Iris pigment epithelial cell (primary cell): ENCODE measurements at places on chromosomes 11 and 22.
A peak's percentile ranks its signal among the peaks of the same experiment; 100 is the strongest.

DNA sequence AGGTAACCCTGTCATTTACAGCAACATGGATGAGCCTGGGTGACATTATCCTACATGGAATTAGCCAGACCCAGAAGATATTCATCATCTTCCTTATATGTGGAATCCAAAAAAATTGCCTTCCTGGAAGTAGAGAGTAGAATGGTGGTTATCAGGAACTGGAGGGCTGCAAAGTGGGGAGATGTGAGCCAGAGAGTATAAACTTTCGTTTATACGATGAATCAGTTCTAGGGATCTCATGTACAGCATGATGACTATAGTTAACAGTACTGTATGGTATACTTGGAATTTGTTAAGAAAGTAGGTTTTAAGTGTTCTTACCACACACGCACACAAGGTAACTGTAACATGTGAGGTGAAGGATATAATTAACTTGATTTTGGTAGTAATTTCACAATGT is 79.1 kb downstream of the TBC1D22A start:
- DNase-seq, result peak; percentile 26

DNA sequence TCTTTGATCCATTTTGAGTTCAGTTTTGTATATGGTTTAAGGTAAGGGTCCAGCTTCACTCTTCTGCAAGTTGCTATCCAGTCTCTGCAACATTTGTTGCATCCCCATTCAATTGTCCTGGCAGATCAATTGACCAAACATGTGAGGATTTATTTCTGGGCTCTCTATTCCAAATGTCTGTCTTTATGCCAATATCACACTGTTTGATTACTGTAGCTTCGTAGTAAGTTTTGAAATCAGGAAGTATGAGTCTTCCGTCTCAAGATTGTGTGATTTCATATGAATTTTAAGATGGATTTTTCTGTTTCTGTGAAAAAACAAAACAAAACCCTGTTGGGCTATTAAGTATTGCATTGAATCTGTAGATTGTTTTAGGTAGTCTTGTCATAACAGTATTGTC is 17.0 kb downstream of the APLP2 start:
- no peak for DNase-seq

GRCh38 chr22:46113910-46114517 is 36.3 kb upstream of the PPARA start:
- no peak for DNase-seq

DNA sequence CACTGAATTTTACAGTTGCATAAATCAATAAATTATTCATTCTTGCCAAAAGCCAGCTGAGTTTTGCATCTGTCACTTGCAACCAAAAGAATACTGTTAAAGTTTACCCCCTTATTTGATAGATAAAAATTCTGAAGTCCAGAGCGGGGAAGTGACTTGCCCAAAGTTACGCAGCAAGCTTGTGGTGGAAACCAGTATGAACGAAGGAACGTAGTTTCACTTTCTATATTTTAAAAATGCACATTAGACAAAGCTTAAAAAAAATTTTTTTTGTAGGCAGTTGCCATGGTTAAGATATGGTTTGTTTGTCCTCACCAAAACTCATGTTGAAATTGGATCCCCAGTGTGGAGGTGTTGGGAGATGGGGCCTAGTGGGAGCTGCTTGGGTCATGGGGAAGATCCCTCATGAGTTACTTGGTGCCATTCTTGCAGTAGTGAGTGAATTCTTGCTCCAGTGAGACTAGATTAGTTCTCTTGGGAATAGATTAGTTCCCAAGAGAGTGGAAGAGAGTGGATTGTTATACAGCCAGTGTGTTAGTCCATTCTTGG is 46.3 kb upstream of the SEZ6L start:
- DNase-seq, result no peak

- DNase-seq, result peak; percentile 14
Measured at GRCh38 chr22:27537501-27537900, 264.1 kb downstream of the MN1 start.

DNA sequence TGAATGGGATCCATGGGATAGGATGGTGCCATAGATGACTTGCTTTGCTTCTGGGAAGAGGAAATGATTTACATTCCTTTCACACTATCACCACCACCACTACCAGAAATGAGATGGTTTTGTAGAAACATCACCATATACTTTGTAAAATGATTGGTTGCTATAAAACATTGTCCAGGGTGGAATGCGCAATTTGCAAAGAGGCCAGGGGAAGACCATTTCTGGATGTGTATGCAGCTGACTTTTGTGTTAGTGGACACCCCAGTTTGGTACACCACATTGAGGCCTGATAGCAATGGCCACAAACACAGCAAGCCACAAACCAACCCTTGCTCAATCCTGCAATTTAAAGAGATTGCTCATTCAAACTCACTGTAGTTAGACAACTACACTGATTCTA is 56.7 kb upstream of the RCN1 start:
- peak; percentile 99 for DNase-seq

GRCh38 chr22:46993633-46994032 is 231.2 kb downstream of the TBC1D22A start:
- no peak for DNase-seq

DNA sequence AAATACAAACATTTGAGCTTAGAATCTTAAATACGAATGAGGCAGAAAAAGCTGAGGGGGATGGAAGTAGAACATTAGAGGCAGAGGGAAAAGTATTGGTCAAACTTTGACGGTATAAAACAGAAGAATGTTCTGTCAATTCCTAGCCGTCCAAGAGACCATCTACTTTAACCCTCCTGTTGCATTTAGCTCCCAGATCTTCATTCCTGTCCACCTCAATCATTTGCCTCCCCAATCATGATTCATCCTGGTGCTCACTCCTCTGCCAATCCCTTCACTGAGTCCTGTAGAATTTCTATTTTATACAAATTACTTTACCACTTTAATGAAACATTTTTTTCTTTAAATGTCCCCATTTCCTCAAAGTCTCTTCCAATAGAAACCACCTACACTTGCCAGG is 28.2 kb downstream of the C2CD3 start:
- DNase-seq, result peak; percentile 86

DNA sequence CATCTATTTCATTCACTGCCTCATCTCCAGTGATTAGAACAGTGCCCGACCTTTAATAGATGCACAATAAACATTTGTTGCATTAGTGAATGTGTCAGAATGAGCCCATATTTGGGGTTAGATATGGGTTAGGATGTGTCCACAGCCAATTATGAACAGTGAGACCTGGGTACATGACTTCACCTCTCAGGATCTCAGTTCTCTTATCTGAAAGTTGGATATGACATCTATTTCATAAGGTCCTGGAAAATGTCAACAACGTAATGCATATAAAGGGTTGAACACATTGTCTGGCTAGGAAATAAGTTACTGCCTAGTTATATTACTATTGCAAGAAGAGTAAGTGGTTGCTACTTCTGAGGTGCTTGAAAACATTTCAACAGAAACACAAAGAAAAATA is 79.7 kb upstream of the LDLRAD3 start:
- no peak for DNase-seq

DNA sequence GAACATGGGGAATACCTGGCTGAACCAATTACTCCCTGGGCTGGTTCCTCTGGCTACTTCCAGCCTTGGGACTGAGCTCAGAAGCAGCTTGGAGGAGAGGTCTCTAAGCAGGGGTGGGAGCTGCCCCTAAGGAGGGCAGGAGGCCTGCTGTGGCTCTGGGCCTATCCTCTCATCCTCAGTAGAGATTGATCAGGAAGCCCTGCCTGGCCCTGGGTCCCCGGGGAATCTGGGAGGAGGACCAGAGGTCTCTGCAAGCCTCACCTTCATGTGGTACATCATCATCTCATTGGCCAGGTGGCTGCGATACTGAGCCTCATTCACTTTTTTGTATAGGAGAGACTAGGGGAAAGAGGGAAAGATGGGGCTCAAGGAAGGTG is 91.1 kb downstream of the PDE2A start:
- DNase-seq, result no peak

DNA sequence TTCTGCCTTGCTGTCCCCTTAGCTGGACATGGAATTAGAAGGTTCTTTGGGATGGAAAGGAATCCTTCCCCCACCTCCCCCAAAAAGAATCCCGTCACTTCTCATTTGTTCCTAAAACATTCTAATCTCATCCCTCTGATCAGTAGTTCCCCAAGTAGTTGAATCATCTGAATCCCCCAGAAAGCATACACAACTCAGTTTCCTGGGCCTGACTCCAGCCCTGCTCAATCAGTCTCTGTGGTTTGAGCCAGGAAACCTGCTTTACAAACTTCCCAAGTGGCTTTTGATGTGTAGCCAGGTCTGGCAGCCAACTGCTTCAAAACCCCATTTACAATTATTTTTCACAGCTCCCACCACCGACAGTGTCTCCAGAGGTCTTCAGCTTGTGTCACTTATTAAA is 20.2 kb downstream of the C22orf31 start:
- peak; percentile 83 for DNase-seq

- no peak for DNase-seq
Measured at GRCh38 chr11:13324141-13324540, 46.6 kb downstream of the BMAL1 start.

GRCh38 chr11:68061508-68061907 is 22.7 kb downstream of the TCIRG1 start:
- no peak for DNase-seq

GRCh38 chr22:35054064-35054463 is 11.9 kb upstream of the ISX start:
- no peak for DNase-seq

DNA sequence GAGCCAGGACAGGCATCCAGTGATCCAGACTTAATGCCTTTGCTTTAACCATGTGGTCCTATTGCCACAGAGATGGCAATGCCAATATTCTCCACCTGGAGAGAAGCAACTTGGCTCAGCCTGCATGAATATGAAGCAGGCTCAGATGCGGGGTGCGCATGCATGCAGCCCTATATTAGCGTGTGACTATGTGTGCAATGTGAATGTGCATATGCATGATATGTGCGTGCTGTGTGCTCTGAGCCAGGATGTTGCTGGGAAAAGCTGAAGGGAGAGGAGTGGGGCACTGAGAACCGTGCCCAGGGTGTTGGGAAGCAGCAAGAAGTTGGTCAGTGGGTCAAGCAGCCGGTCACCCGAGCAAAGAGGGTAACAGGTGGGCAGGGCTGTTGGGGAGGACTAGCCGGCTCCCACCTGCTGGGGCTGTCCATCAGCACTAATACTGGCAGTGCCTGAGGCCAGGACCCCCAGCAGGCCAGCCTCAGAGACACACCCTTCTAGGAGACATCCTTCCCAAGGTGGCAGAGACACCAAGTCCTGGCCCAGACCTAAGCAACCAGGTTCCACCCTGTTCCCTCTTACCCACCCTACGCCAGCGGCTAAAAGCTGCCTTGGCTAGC is 24.8 kb upstream of the MYOD1 start:
- DNase-seq, result no peak

- DNase-seq, result no peak
Measured at GRCh38 chr11:44813401-44813800, 86.6 kb downstream of the TSPAN18 start.
